ENCODE measurements at places on chromosomes 4 and X.

DNA sequence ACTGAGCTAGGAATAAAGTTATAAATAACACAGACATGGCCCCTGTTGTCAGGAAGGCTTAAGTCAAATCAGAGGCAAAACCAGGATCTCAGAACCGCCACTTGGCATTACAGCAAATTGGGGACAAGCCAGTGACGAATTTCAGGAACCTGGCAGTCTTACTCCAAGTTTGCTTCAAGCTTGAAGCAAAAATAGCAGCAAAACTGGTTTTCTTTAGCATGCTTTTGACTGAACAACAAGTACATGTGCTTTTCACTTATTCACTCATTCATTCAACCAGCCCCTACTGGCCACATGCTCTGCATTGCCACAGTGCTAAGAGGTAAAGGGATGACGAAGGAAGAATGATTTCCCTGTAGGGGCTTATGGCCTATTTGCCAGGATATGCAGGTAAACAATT lies 253.9 kb upstream of the PPARGC1A start:
- DNase-seq, result no peak

DNA sequence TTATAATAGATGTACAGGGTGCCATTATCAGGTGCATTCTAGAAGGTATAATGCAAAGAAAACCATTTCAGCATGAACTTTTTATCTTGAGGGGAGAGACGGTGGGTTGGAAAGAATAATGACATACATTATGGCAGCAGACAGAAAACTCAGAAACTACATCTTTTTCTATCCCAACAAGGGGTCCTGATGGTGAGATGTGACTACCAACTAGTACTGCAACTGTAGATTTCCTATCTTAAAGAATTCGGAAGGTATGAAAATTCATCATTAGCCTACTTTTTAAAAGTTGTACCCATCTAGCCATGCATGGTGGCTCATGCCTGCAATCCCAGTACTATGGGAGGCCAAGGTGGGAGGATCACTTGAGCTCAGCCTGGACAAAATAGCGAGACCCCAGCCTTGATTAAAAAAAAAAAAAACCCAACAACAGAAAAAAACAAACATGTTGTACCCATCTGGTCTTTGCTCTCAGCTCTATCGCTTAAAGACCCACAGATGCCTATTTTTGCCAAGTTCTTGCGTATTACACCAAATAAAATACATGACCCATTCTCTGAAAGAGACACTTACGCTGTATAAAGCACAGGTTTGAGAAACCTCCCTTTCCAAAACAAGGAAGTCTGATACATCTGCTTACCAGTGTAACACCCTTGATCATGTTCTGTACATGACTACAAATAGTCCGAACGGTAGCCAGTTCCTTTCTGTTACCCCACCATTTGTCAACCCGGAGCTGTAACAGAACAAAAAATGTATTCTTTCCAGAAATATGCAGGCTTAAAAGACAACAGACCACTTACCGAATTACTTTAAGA lies 1.6 kb downstream of the RPL9 start:
- no peak for DNase-seq

- no peak for DNase-seq
These were observed 199.5 kb downstream of the MID1IP1 start for GRCh38 chrX:39000802-39001201.

- DNase-seq, result peak; percentile 58
These were observed 24.1 kb downstream of the HPRT1 start for GRCh38 chrX:134484039-134484438.

GRCh38 chr4:1728061-1728980 lies 7.0 kb downstream of the TACC3 start:
- DNase-seq, result no peak

DNA sequence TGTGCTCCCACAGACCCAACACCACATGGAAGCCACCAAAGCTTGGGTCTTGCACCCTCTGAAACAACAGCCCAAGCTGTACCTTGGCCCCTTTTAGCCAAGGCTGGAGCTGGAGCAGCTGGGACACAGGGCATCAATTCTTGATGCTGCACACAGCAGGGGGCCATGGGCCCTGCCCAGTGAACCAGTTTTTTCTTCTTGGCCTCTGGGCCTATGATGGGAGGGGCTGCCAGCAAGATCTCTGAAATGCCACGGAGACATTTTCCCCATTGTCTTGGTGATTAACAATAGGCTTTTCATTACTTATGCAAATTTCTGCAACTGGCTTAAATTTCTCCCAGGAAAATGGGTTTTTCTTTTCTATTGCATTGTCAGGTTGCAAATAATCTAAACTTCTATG lies 49.0 kb downstream of the SPANXA2 start:
- DNase-seq, result no peak

- DNase-seq, result no peak
These were observed 29.9 kb downstream of the RBMX start for GRCh38 chrX:136850441-136851175.

- no peak for DNase-seq
These were observed 2.9 kb downstream of the RAPGEF2 start for GRCh38 chr4:159105761-159106243.

DNA sequence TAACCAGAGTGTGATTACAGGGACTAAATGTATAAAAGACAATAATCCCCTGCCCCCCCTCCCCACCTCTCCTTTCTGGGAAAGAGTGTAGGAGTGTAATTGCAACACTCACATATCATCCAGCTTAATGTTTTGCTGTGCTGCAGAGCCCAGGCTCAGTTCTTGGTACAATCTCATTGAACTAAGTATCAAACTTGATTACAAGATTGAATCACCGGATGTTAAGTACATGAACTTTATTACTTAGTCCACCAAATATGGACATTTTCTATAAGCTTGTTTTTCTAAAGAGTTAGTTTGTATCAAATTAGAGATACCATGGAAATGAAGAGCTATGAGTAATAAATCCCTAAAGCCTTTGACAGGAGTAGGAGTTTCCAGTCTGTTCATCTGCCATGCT lies 559.1 kb downstream of the ZNF674 start:
- no peak for DNase-seq

- no peak for DNase-seq
These were observed 150.5 kb upstream of the SPRY1 start for GRCh38 chr4:123246085-123246484.

DNA sequence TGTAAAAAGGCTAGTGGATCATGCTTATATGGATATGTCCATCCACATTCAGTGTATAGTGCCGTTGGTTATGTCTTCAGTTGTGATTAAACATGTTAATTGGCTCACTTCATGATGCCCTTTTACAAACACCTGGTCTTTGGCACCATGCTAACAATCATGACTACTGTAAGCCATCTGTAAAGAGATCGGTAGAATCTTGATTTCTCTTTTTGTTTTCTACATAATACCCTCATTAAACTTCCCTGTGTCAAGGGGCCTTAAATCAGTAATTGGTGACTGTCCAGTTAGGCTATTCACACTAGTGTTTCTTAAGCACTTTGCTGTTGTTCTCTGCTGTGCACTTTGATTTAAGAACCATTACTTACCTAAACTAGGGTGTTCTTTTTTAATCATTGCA lies 475.2 kb downstream of the RPA4 start:
- no peak for DNase-seq

- no peak for DNase-seq
These were observed 64.0 kb downstream of the IGSF1 start for GRCh38 chrX:131225078-131225477.

DNA sequence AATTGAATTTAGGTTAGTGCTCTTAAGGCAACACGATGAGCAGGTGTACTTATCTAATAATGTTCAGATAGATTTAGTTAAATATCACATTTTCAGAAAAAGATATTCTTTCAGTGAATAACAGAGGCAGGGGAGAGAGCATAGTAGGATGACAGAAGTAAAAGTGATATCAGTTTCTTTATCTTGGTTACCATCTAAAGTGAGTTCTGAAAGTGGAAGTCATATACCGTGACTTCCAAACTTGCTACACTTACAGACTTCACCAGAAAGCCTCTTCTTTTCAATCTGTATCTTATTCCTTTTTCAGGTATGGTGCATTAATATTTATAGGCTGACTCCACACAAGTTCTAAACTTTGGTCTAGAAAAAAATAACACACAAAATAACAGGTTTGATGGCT lies 124.9 kb downstream of the POU4F2 start:
- no peak for DNase-seq
